ENCODE measurements at places on chromosomes 4 and X. TPM values are rescaled to one million over a fixed set of nuclear protein-coding genes. Genes with fewer than 3 reads are reported as not detected.

SMIM10L2A gene
- polyA plus RNA-seq = 0.17 TPM

MXRA5 gene
- polyA plus RNA-seq = not detected

ENPEP gene
- polyA plus RNA-seq = not detected

REPS2 gene
- not detected for polyA plus RNA-seq

PCDH10 gene
- not detected for polyA plus RNA-seq

DNA sequence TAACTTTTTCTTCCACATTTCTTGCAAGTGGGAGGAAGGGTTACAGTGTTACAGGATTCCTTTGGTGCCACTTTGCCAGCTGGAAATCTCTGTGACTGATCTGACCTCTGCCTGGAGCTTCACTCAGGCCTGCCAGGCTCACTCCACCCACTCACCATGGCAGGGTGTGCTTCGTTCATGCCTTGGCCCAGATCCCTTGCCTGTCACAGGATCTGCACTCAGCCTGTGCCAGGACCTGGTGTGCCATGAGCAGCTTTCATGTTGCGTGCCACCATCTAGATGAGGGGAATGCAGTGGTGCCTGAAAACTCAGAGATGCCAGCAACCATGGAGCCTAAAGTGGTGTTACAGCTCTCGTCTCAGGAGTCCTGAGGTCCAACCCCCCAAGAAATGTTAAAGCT is 2596.4 kb downstream of the PCDH7 start:
- DNase-seq = no peak
- H3K27me3 ChIP-seq = no peaks in the 10 kb centered on the region
- H3K4me3 ChIP-seq = no peak overlapping the region
- H3K27ac ChIP-seq = no peak overlapping the region

DNA sequence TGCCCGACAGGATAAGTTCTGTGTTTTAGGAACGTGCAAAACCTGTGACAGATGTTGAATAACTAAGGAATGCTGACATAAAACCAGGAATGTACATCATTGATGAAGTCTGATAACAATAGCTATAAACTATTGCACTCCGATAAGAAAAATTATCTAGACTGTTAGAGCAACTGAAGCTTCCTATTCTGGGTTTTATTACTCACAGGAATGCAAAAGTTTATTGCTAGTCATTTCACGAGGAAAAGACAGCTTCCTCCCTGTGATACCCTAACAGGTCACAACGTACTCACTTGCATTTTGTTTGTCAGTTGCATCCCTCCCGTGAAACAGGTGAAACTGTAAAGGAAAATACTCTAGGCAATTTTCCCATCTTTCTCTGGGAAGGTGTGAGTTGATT is 65.9 kb downstream of the CLDN22 start:
- H3K27ac ChIP-seq = no peak overlapping the region
- no peak for DNase-seq
- no peaks in the 10 kb centered on the region for H3K27me3 ChIP-seq
- no peaks in the 10 kb centered on the region for H3K36me3 ChIP-seq

DNA sequence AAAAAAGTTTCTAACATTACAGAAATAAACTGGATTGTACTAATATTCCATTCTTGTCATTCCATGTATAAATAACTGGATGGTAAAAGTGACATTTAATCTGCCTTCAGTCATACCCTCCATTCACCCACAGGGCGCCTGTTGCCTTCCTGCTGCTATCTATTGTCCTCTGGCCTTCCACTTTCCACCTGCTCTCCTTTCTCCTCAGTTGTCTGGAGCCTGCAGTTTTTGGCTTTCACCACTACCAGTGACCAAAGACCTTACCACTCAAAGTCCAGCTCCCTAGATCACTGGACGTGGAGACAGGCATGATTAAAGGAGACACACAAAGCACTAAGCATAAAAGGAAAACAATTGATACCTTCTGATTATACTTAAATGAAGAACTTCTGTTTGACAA is 46.2 kb upstream of the NHS start:
- H3K4me1 ChIP-seq = no peaks in the 10 kb centered on the region
- H3K4me3 ChIP-seq = no peak overlapping the region
- DNase-seq = no peak
- no peak overlapping the region for H3K27ac ChIP-seq
- peaks cover 7% of the 10 kb centered on the region for H3K27me3 ChIP-seq
- H3K36me3 ChIP-seq = no peaks in the 10 kb centered on the region

DNA sequence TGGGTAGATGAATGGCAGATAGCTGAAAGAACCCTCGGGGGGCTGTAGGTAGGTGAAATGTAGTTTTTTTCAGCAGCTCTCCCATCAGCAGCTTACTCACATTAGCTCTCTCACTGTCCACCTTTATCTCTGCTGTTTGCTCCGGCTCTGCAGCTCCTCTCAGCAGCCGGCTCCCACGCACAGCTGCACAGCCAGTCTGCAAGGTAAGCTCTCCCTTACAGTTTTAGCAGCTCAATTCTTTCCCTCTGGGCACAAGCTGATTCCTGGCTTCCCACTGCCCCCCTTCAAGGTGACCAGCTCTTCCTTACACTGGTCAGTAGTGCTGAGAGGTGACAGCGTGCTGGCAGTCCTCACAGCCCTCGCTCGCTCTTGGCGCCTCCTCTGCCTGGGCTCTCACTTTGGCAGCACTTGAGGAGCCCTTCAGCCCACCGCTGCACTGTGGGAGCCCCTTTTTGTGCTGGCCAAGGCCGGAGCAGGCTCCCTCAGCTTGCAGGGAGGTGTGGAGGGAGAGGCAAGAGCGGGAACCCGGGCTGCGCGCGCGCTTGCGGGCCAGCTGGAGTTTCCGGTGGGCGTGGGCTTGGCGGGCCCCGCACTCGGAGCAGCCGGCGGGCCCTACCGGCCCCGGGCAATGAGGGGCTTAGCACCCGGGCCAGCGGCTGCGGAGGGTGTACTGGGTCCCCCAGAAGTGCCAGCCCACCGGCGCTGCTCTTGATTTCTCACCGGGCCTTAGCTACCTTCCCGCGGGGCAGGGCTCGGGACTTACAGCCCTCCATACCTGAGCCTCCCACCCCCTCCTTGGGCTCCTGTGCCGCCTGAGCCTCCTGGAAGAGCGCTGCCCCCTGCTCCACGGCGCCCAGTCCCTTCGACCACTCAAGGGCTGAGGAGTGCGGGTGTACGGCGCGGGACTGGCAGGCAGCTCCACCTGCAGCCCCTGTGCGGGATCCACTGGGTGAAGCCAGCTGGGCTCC is 393.6 kb downstream of the CENPC start:
- H3K4me1 ChIP-seq = no peaks in the 10 kb centered on the region
- H3K36me3 ChIP-seq = no peaks in the 10 kb centered on the region
- H3K4me3 ChIP-seq = no peak overlapping the region

- no peaks in the 10 kb centered on the region for H3K27me3 ChIP-seq
- DNase-seq = no peak
- H3K36me3 ChIP-seq = peaks cover 3% of the 10 kb centered on the region
- H3K27ac ChIP-seq = no peak overlapping the region
- H3K4me3 ChIP-seq = no peak overlapping the region
- no peaks in the 10 kb centered on the region for H3K4me1 ChIP-seq
These were observed 41.1 kb downstream of the THOC2 start for GRCh38 chrX:123691776-123692175.
